ENCODE measurements at places on chromosomes 11 and 22.

DNA sequence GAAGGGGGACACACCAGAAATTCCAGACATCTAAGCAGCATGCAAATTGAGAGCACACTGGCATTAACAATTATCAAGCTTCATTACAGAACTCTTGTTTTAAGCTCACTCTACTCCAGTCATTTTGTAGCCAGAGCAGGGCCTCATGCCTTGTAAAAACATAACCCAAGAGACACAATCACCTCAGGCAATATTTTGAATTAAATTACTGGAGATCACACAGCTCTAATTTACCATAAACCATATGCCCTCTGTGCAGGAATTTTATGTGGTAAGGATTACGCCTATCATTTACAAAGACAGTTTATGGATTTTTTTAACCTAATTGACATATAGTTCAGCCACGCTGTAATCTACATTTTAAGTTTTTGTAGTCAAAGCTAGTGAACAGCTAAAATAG is 414.1 kb upstream of the DDI1 start:
- no peak for DNase-seq

- no peak for DNase-seq
These were observed 481.6 kb downstream of the SOX6 start for GRCh38 chr11:15874704-15875103.

DNA sequence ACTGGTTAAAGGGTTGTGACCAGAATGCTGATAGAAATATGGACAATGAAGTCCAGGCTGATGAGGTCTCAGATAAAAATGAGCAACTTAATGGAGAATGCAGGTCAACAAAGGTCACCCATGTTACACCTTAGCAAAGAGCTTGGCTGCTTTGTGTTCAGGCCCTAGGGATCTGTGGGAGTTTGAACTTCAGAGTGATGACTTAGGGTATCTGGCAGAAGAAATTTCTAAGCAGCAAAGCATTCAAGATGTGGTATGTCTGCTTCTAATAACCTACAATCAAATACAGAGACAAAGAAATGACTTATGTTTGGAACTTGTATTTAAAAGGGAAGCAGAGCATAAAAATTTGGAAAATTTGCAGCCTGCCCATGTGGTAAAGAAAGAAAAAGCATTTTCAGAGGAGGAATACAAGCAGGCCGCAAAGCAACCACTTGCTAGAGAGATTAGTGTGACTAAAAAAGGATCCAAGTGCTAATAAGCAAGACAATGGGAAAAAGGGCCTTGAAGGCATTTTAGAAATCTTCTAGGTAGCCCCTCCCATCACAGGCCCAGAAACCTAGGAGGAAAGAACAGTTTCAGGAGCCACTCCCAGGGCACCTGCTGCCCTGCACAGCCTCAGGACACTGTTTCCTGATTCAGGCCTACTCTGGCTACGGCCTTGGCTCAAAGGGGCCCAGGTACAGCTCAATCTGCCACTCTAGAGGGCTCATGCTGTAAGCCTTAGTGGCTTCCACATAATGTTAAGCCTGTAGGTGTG is 41.3 kb downstream of the TNKS1BP1 start:
- DNase-seq: no peak

DNA sequence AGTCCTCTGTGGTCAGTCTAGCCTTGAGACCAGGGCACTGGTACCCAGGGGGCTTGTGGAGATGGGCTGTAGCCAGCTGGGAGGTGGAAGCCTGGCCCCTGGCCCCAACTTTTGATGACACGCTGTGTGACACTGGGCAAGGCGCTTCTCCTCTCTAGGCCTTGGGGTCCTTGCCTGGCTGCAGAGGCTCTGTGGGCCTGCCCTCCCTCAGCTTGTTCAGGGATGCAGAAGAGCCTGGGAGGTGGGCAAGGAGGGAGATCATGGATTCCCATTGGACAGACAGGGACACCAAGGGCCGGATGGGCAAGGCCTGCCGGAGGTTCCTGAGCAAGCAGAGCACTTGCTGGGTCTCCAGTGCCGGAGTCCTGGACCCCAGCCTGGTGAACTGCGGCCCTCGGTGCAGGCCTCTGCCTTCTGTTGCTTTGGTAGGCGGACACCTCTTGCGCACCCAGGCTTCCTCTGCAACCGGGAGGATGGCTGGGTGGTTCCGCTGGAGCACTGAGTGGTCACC is 1.3 kb upstream of the PPP2R5B start:
- no peak for DNase-seq

DNA sequence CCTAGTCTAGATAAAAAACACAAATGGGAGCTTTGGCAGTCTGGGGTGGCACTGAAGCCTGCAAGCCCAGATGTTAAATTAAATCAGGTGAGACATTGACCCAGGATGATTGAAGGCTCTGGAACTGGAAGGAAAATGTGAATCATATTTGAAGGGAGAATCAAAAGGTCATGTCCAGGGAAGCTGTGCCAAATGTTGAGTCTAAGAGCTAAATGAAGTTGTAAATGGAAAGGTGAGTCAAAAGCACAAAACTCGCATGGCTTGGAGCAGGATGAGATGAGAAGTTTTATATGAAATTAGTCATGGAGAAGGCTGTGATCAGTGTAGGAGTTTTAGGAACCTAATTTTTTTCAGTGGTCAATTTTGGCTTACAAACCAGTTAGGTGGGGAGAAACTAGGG is 301.1 kb downstream of the BLID start:
- DNase-seq: no peak

DNA sequence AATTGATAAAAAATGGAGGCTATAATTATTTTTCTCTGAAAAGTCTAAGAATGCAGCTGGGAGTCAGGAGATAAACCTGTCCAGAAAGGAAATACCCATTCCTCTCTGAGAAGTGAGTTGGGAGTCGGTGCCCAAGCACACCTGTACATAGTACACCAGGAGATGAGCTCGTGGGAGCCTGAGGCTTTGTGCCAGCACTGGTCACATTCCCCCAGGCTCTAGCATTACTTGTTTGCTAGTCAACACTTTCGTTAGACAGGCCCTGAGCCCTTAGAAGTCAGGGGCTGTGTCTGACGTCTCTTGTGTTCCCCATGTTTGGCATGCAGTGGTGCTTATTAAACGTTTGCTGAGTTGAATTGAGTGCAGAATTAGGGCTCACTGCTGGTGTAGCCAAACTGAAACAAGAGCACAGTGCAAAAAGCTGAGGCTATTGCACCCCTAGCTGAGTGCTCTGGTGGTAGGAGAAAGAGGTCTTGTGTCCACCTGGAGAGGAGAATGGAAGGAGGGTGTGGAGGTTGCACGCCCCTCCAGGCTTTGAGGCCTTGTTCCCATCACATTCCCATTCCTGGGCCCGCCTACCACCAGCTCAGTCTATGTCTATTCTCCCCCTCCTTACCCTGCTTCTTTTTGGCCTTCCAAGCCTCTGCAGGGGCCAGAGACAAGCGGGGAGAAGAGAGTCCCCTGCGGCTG is 6.8 kb downstream of the ROBO4 start:
- no peak for DNase-seq

- DNase-seq: no peak
These were observed 54.8 kb downstream of the CHST1 start for GRCh38 chr11:45610627-45611026.

GRCh38 chr11:96642583-96642982 is 252.8 kb downstream of the JRKL start:
- no peak for DNase-seq

- no peak for DNase-seq
These were observed 24.1 kb downstream of the ZNRF3 start for GRCh38 chr22:28907311-28908008.

GRCh38 chr22:19936513-19936912 is 5.1 kb upstream of the COMT start:
- no peak for DNase-seq

Data from urinary bladder (tissue), 4 donors.